Stimulated activated CD8-positive, alpha-beta memory T cell treated with anti-CD3 and anti-CD28 coated beads, Interleukin-4, amount 100 ng/mL, for 1 hour (primary cell): ENCODE measurements at places on chromosomes 1 and 21.

GRCh38 chr1:176878750-176879536 is 285.6 kb downstream of the ASTN1 start:
- DNase-seq: no peak

DNA sequence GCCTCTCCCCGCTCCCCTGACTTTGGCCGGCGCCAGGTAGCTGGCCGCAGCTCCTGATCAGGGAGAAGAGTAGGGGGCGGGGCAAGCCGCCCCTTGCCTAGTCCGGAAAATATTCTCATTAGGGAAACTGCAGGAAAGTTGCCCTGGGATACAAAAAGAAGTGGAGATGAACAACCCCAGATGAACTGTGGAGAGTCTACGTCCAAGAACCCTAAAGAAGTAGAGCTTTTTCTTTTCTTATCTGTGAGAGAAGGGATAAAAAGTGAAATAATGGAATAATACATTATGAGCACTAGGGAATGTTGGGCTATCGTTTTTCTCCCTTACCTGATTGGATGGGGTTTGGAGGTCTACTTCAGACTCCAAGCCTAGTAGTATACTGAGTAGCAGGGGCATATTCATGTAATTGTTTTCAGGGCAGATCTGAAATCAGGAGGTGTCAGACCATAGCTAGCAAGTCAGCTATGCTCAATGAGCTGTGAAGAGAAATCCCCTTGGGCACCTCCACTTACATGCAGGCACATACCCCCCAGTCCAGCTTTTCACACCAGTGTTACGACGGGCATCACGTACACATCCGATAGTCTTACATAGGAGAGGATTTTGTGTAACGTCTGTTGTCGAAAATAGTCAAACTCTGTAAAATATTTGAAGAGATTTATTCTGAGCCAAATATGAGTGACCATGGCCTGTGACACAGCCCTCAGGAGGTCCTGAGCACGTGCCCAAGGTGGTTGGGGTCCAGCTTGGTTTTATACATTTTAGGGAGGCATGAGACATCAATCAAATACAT is 1.7 kb upstream of the DUSP10 start:
- DNase-seq: no peak

GRCh38 chr1:193677874-193678273 is 491.5 kb upstream of the B3GALT2 start:
- DNase-seq: no peak

- DNase-seq: no peak
These were observed 375.3 kb downstream of the USH2A start for GRCh38 chr1:216047811-216048572.

DNA sequence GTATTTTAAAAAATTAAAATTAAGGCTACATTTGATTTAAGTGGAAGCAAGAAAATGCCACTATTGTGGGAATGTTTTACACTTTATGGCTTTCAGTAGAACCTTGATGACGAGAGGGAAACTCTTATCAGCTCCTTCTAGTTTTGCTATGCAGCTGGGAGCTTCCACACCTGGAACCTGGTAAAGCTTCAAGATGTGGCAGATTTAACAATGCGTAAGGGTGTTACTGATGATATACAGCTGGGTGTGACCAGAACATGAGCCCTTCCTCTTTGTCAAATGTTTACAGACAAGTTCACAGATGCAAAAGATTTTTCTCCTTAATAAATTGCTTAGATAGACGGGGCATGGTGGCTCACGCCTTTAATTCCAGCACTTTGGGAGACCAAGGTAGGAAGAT is 20.3 kb downstream of the TTC13 start:
- DNase-seq: no peak

DNA sequence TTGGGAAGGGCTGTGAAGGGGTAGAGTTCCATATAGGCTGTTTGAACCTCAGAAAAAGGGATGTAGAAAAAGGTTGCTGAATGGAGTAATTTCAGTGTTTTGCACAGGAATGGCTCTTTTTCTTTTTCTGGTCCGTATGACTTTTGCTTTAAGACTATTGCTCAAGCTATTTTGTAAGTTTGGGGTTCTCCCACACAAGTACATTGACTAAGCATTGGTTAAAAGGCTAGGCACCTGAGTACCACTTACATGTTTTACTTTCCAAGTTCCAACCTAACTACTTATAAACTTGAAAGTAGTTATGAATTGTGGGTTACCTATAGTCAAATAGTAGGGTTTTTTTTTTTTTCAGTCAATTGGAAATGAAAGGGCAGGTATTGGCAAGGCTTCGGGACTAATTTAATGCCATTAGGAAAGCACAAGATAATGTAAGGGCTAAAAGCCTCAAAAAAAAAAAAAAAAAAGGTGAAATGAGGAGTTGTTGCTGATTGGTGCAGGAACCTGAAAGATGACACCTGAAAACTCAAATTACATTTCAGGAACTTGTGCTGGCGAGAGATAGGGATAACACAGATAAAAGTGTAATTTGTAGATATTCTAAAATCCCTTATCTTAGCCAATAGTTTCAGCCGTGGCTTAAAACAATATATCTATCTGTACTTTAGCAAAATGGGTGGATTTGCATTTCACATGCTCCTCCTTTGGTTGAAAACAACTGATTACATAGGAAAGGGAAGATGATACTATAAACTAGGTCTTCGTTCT is 209.5 kb downstream of the RPS6KC1 start:
- DNase-seq: no peak

- no peak for DNase-seq
These were observed 4.0 kb downstream of the HYI start for GRCh38 chr1:43449708-43450069.

DNA sequence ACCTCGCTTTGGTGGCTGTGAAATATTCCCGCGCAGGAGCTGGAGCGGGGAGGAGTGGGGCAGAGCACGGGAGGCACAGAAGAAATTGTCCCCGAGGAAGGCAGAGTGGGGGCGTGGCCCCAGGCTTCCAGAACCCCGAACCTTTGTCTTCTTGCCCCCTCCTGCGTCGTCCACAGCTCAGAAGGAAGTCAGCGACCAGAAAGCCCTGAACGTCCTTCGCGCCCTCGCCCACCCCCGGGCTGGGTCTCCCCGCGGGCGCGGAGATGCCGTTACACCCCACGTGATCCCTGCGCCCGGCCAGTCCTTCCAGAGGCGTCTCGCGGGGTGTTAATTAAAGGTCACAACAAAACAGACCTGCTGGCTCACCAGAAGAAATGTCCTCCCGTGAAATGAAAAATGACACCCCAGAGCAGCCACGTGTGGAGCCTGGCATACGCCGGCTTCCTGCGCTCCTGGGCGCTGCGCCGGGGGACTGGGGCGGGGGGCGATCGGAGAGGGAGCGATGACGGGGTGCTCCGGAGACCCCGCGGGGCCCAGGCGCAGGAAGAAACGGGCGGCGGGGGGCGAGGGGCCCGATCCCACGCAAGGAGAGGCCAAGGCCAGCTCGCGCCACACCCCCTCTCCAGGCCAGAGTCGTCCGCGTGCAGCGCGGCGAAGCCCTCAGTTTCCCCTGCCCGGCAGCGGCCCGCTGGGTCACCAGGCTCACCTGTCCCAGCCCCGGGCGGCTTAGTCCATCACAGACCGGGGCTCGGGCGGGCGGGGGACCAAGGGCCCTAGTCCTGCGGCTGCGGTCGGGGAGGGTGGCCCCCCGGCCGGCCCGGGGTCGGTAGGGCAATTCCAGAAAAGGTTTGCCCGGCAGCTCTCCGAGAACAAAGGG is 995 bp upstream of the KIF26B start:
- no peak for DNase-seq

- no peak for DNase-seq
These were observed 307.7 kb downstream of the OMA1 start for GRCh38 chr1:58238846-58239245.

DNA sequence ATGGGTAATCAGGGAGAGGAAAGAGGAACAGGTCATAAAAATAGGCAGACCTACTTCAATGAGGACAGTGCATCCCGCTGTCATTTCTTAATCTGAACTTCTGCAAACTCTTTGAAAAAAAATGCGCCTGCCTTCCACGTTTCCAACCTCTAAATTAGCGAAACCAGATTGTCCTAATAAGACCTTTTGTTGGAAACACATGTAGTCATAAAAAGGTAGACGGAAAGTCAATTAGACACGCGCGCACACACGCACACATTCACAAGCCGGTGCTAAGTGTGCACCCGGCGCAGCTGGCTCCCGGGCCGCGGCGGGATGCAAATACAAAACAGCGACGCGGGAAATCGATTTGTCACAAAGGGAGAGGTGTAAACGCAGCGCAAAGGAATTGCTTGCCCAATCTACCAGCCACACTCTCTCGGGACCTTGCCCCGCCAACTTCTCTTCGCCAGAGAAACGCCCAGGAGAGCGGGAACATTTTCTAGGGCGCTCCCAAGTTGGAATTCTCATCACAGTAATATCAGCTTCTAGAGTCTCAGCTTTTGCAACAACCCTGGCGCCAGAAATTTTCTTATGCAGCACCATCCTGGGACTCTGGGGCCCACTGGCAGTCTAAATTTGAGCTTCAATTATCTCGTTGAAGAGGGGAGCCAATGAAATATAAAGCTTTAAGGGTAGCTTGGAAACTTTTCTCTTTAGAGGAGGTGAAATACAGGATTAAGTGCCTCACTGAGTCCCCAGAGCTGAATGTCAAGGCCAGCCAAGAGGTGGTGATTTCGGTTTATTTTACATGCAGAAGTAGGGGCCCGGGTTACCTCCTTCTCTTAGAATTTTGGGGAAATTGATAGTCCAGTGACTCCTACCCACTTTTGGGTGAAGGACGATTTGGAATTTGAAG is 4.5 kb downstream of the PRRX1 start:
- no peak for DNase-seq

DNA sequence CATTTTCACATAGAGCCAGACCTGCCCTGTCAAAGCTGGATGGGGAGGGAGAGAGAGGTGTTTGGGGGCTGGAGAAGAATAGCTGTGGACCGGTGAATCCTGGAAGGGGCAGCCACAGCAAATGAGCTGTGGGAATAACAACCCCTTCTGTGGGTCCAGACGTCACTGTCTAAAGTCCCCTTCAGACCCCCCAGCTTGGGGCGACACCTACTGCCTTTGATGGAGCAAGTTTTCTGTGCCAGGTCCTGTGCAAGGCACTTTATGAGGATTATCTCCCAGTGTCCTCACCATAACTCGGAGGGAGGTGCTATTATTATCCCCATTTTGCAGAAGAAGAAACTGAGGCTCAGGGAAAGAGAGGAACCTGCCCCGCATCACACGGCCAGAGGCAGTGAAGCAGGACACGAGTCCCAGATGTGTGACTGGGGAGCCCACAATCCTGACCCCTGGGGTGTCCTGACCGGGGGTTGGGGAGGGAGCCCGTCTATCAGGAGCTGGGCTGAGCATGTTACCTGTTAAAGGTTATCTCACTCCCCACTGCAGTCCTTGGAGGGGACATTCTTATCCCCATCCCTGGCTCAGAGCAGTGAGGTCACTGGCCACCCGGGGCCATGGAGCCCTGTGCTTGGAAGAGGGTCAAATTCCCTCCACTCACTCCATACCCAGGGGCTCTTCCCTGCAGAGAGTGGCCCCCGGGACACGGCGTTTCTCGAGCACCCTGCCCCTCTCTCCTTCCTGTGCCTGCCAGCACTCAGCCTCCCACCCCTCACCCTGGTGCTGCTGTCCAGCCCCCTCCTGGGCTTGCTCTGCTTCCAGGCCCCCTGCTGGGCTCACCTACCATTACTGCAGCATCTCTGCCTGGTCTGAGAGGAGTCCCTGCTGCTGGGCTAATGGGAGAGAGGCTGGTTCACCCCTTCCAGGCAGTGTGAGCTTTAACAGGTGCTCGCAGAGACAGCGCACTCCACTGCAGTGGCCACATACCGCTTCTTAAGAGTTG is 132.9 kb downstream of the PTPRU start:
- DNase-seq: no peak

GRCh38 chr1:25028907-25029599 is 99.0 kb upstream of the RUNX3 start:
- no peak for DNase-seq

DNA sequence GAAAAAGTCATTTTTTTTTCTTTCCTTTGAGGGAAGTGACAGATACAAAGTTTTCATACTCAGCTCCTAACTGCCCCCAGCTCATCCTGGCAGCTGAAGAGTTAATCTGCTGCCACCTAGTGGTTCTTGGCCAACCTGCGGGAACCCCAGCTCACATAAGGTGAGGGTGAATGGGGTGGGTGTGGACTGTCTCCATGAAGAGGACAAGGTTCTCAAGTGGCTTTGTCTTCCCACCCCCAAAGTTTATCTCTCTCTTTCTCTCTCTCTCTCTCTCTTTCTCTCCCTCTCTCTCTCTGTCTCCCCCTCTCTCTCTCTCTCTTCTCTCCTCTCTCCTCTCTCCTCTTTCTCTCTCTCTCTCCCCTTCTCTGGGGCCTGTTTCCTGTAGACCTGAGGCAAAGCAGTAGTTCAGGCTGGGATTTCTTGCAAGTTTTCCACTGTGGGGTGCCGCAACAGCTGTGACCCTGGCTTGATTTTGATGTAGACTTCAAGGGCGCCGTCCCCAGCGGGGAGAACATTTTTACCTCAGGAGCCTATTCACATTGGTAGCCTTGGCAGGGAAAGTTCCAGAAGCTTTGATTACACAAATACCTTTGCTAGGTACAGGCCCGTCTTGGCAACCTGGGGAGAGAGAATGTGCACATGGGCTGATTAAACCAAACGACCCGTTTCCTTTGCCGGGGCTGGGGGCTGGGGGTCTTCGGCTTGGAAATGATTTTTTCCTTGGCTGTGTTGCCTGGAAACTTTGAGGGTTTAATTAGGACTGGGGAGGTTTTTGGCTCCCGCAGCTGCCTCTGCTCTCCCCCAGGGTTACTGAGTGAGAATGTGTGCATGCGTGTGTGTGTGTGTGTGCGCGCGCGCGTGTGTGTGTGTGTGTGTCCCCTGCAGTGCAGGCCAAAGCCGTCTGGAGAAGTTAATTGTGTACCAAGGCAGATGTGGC is 135.9 kb downstream of the TM2D1 start:
- DNase-seq: no peak

DNA sequence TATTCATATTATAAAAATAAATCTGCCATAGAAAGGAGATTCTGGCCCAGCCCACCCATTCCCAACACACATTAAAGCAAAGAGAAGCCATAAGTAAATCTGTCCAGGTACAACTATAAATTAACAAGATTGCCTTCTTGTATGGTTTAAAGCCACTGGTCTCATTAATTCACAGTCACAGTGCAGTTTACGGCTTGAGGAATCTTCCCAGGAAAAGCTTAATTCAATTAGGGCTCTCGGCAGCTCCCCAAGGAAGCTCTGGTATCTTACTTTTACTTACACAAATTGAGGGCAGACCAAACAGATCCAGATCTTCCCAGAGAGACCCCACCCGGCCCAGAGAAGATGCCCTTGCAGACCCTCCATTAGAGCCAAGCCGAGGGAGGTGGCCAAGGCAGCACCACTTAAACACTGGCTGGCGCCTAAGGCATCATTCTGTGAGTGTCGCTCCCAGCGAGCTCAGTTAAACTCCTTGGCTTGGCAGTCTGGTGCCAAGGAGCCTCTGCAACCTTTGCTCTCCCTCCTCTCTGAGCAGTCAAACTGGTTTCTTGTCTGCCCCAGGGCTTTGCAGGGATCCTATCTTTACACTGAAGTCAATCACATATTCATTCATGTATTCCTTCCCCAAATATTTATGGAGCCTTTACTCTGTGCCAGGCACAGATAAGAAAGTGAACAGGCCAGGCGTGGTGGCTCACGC is 10.7 kb downstream of the SLC9A1 start:
- no peak for DNase-seq

DNA sequence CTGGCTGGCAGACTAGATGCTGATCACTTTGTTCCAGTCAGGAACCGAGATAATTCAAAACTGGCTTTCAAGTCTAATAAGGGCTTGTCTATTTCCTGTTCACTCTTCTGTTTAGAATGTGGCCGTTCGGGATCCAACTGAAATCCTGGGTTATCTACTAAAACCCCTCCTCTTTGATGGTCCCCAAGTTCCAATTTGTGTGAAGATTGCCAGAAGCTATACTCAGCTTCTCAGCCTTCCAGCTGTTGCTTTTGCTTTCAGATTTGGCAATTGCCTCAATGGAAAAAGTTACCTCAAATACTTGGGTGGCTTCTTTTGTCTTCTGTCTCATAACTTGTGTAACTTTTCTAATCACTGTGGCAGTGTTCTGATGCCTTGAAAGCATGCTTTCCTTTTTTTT is 43.7 kb downstream of the BTBD8 start:
- DNase-seq: no peak
